ENCODE measurements at places on chromosomes 4 and X.

- no peak for DNase-seq
Observed at GRCh38 chr4:9968472-9968871, 52.8 kb downstream of the SLC2A9 start.

GRCh38 chr4:8340781-8341241, 71.3 kb downstream of the HTRA3 start:
- DNase-seq: no peak

- DNase-seq: no peak
Observed at GRCh38 chr4:47882228-47882627, 32.2 kb downstream of the NFXL1 start.

- DNase-seq: no peak
Observed at GRCh38 chr4:153817466-153817865, 28.6 kb upstream of the SFRP2 start.

DNA sequence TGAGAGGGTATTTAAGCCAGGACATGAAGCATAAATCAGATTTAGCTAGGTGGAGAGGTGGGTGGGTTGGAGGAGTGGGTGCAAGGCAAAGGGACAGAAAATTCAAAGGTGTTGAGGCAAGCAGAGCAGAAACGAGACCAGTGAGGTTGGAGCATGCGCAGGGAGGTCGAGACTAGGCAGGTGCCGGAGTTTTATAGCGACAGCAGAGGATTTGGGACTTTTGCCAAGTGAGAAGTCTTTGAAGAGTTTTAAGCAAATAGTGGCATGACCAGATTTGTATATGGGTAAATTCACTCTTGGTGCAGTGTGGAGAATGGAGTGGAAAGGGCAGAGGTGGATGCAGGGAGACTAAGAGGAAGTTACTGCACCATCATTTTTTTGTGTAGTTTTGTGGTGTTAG, 107.0 kb upstream of the TLR2 start:
- DNase-seq: no peak

- no peak for DNase-seq
Observed at GRCh38 chr4:144645102-144645630, 790 bp upstream of the HHIP start.

- no peak for DNase-seq
Observed at GRCh38 chr4:69782651-69783310, 22.4 kb upstream of the SULT1B1 start.

DNA sequence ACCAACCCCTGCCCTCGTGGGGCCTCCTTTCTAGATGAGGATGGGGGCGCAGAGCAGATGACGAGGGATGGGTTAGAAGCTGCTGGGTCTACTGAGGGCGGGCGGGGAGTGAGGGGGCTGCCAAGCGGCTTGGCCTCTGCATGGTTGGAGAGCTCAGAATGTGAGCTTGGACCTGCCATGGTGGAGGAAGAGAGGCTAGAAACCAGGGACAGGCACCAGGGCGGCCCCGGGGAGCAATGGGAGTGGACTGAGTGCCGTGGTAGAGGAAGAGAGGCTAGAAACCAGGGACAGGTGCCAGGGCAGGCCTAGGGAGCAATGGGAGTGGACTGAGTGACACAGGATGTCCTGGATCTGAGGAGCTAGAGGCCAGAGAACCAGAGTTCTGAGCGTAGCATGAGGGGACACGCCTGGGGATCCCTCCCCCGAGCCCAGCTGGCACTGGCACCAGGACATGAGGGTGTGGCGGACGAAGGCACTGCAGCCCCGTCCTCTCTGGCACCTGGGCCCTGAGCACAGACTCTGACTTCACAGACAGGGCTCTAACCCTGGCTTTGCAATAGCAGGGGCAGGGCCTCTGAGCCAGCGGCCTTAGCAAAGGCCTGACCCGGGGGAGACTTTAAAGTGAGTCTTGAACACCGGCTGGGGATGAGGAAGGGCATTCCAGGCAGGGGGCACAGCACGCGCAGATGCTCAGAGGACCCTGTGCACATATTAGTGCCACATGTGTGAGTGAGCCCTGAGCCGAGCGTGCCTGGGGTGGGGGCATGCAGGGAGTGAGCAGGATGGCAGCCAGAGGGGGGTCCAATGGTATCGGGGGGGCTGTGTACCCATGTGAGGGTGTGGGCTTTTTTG, 214.0 kb upstream of the PSAPL1 start:
- no peak for DNase-seq

GRCh38 chr4:104630272-104630671, 135.6 kb upstream of the CXXC4 start:
- no peak for DNase-seq

- no peak for DNase-seq
Observed at GRCh38 chr4:6095023-6095752, 77.0 kb upstream of the C4orf50 start.

GRCh38 chr4:152363086-152363485, 172.8 kb downstream of the FBXW7 start:
- DNase-seq: no peak

DNA sequence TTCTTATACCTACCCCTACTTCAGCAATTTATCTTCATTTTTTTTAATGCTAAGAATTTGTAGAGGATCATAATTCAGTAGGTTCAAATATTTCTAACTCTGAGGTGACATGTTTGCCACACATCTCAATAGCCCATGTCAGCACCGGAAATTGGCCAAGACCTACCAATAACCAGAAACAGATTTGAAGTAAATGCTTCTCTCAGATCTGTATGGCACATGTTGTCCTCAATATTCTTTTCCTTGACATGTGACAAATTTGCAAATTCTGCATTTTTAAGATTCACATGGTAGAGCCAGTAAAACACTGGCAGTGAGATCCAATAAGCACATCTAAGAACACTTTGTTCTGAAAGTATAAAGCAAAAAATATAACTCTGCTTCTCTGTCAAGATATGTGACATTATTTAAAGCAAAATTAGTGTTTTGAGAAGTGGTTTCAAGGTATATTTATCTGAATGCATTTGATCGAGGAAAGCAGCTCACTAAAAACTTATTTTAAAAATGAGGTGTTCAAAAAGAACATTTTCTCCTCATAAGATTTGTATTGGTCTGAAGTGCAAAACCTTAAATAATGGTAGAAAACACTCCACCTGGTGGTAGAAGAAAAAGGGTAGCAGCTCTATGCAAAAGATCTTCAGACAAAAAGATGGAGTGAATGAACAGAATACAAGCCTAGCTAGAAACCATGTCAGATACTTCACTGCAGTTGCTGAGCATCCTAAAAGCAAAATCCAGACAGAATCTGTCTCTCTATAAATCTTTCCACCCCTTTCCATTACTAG, 513.8 kb upstream of the FAM241A start:
- DNase-seq: no peak

GRCh38 chrX:22365460-22365859, 92.7 kb downstream of the CBLL2 start:
- no peak for DNase-seq

- DNase-seq: no peak
Observed at GRCh38 chrX:476724-477075, 90.0 kb upstream of the PPP2R3B start.

DNA sequence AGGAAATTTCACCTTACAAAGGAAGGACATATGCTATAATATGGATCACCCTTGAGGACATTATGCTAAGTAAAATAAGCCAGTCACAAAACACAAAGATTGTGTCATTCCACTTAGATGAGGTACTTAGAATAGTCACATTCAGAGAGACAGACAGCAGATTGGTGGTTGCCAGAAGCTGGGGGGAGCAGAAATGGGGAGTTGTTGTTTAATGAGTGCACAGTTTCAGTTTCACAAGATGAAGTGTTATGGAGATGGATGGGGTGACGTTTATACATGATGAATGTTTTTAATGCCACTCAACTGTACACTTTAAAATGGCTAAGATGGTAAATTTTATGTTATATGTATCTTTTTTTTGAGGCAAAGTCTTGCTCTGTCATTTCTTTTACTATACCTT, 14.8 kb upstream of the SPON2 start:
- no peak for DNase-seq

GRCh38 chrX:152897222-152898131, at the start of gene ZNF185:
TSS of gene ZNF185 (plus strand) at chrX:152898067. CDS start at chrX:152914490, 16,423 bp downstream.
- DNase-seq: no peak

GRCh38 chr4:11130195-11130970, 298.3 kb downstream of the HS3ST1 start:
- no peak for DNase-seq

GRCh38 chr4:105996845-105997244, 101.6 kb downstream of the NPNT start:
- DNase-seq: no peak

- no peak for DNase-seq
Observed at GRCh38 chrX:24357106-24357505, 3.3 kb upstream of the SUPT20HL1 start.

GRCh38 chr4:75071317-75071716, 138.4 kb downstream of the PARM1 start:
- DNase-seq: no peak

- no peak for DNase-seq
Observed at GRCh38 chrX:12804655-12805054, 13.4 kb downstream of the PRPS2 start.

GRCh38 chr4:103046416-103047290, 27.1 kb upstream of the SLC9B1 start:
- DNase-seq: peak; percentile 11

DNA sequence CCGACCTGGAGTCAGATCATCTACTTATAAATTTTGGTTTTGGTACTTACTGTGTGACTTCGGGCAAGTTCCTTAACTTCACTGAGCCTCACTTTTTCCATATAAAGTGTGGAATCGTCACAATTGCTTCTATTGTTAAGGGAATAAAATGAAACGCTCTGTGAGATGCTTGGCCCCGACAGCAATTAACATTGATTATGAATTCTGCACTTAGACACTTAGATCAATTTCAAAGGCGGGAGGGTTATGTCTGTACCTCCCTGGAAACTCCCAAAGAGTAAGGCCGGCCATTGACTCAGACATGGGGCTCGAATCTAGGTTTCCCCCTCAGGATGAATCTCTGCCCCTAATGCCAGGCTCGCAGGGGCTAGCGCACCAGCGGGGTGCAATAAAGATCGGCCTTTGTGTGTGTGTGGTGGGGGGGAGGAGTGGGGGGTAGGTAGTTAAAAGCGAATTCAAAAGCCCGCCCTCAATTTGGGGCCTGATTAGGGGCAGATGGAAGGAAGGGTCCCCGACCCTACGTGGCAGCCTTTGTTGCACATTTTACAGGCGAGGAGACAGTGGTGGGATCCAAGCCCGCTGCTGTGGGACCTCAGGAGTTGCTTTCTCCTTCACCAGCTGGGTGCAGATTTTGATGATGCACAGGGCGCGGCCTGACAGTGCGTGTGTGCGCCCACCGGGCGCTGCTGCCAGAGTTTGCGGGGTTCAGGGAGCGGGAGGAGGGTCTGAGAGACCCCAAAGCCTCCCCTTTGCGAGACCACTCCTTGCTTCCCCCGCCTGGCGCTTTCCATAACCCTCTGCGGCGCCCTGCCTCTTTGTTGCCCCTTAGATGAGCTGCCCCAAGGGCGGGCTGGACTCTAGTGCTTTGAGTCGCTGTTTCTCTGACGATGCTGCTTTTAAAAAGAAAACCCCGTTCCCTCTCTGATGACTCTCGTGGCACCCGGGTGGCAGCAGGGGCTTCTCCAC, 9.6 kb downstream of the MSX1 start:
- DNase-seq: no peak

- no peak for DNase-seq
Observed at GRCh38 chrX:15749642-15750610, 11.9 kb downstream of the CA5B start.

GRCh38 chr4:1541449-1542225, 135.4 kb upstream of the NKX1-1 start:
- DNase-seq: no peak

GRCh38 chr4:7034262-7035081, 8.7 kb upstream of the TADA2B start:
- no peak for DNase-seq

DNA sequence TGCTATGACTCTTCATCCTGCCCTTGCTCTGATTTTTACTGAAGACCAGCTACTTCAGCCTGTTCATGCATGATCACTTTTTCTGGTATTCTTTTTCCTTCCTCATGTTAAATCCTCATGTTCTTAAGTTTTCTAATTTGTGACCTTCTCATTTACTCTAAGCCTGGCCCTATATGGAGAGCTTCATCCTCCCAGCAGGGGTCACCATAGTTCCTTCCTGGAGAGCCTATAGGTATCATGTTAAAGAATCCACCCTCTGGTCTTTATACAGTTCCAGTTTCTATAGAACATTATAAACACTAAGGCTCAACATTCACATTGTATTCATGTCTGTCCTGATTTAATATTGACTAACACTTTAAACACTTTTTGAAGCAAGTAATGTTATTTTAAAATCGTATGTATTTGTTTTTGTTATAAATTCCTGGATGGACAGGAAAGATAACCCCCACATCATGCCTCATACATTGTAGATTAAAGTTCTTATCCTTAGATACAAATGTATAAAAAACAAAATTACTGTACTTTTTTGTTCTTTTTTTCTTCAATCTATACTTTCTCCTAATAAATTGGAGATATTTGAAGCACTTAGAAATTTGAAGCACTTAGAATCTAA, 53.8 kb upstream of the OTUD4 start:
- peak; percentile 54 for DNase-seq

DNA sequence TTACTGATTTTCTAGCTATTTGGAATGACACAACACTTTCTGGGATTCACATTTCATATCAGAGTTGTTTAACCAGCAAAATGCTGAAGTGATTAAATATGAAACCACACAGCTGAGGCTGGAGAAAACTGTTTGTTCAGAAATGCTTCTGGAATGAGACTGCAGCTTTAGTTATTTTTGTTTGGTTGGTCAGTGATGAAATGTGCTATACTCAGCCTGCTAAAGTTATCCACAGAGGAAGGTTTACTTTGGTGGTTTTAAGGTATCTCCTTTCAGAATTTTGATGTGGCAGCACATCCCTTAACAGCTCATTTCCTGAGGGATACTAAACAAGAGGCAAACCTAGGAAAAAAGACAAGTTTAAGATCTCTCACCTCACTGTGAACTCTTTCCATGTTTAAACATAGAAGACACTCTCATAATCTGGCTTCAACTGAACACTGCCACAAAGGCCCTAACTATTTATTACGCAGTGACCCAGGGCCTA, 106.6 kb upstream of the PDE5A start:
- DNase-seq: no peak

DNA sequence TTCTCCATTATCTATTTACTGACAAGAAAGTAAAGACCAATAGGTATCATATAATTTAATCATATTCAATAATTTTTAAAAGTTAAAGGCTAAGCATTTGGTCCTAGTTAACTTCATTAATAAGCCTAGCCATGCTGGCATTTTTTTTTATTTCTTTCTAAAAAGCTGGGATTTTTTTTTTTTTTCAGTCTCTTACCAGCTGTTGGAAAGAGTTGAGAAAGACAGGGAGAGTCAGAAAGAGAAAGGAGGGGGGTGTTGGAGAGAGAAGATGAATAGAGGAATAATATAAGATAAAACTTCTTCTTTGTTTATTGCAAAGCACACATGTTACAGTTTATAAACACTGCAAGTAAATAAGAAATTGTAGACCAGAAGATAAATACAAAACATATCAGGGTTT, 5.9 kb upstream of the NR3C2 start:
- DNase-seq: no peak

GRCh38 chrX:108735679-108736508, 469 bp downstream of the IRS4 start:
- no peak for DNase-seq

DNA sequence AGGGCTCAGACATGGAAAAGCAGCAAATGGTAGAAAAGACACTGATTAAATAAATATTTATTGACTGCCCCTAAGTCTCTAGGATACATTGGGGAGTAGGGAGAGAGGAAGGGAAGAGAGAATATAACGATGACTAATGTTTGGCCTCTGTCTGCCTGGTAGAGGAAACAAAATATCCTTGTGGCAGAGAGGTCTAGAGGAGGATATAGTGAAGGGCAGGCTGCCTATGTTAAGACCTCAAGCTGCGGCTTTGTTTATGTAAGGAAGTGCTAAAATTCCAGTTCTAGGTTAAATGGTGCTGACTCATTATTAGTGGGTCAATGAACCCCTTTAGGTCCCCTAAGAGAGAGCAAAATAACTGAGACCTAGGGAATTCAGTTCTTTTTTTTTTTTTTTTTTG, 427.3 kb upstream of the FTHL17 start:
- DNase-seq: no peak

Measured in activated T-cell treated with anti-CD3 and anti-CD28 coated beads for 24 hours (primary cell).